GM18507 (cell line): ENCODE measurements at places on chromosomes 2 and 18.
A peak's percentile ranks its signal among the peaks of the same experiment; 100 is the strongest.

DNA sequence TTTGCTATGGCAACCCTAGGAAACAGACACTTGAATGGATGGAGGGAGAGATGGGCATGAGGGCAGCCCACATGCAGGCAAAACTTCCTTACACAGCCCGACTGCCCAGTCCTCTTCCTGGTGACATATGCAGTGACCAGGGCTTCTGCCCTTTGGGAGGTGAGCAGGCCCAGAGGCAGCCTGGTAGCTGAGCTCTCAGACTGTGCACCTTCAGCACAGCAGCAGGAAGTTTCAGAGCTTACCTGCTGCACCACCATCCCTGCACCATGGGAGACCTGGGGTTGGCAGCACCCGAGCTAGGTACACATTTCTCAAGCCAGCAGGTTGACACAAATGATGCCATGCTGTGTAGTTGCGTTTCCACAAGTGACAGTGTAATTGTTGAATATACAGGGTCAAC lies 97.6 kb upstream of the LMAN1 start:
- no peak for DNase-seq

DNA sequence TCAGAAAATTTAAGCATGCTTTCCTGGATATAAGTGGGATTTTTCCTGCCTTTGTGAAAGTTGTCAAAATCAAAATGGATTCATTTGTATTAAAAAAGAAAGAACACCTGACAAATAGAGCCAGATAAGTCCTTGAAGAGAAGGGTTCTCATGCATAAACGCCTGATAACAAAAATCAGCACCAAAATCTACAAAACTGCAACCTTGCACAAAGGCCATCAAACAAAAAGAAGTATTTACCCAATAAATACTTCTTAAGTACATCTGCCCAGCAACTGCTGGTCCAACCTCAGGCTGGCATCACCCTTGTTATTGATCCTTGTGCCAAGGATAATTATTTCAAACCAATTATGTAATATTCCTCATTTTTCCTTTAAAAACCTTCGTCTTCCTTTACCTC lies 315.9 kb downstream of the GPD2 start:
- DNase-seq = no peak

- DNase-seq = no peak
Measured at GRCh38 chr18:34933909-34934661, 107.1 kb upstream of the MAPRE2 start.

DNA sequence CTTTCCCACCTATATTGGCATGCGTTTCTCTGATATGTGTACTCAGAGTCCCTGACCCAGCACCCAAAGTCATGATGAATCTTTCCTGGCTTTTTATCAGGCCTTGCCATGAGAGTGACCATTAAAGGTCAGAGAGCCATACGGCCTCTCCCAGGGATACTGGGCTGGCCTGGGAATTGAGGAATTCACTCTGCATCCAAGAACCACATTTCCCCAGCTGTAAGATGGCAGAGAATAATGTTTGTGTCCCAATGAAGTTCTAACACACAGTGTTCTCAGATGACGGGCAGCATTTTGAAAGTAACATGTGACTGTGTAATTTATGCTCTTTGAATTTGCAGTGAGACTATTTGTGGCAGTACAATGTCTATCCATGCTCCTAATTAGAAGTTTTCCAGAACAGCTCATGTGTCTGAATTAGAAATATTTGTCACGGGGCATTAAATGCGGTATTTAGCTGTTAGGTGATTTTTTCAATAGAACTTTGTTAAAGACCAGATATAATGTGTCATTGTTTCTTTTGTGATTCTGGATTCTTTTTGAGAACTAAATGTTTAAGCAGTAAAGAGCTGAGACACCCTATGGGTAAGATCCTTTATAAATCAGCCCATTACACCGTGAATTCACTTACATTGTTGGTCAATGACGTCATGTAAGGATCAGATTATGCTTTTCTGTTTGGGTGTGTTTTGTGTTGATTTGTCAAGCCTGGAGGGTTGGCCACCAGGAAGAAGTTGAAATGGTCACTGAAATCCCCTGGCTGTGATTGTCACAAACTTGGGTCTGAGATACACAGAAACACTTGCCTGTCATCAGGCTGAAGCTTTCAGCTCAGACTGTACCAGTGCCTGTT lies 7.3 kb upstream of the SLC3A1 start:
- DNase-seq = no peak

- no peak for DNase-seq
Measured at GRCh38 chr18:49734836-49735235, 78.5 kb downstream of the ACAA2 start.

DNA sequence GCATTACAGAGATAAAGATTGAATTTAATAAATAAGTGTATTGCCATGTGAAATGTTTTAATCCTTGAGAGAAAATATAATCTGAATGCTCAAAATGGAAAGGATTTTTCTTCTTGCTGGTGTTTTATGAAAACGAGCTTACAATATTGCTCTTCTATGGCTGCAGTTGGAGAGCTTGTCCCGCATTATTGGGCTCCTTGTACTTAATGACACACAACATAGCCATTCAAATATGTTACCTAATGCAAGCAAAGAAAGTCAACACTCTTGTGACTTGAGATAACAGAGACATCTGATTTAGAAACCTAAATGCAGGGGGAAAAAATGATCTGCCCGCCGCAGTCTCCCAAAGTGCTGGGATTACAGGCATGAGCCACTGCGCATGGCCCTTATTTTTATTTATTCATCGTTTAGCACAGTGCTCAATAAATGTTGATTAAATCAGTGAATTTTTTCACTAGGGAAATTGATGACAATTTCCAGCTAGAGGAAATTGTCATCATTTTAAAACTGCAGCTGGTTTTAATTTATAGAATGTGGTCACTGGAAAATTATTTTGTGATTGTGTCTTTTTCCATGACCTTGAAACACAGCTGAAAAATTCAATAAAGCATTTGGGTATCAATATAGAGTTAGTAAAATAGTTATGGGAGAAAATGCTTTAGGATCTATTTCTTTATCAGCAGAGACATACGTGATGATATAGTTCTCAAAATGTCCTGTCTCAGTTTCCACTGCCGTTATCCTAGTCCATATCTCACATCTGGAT lies 2.4 kb upstream of the PRKD3 start:
- DNase-seq = no peak

DNA sequence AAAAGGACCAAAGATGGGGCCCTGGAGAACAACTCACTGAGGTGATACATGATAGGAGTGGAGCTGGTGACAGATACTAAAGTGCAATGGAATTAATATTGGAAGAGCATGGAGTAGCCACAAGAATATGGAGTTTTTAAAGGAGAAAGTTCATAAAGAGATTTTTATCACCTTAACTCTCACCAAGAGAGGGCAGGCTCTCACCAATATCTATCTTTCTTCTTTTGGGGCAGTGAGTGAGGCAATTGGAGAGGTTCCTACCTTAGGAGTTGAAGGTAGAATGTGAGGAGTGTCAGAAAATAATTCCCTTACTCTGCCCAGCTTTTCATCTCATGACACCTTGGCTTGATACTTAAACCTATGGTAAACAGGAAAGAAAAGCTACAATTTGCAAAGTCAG lies 233.7 kb upstream of the CWC22 start:
- no peak for DNase-seq

- no peak for DNase-seq
Measured at GRCh38 chr2:106059416-106060065, 134.6 kb downstream of the UXS1 start.

- DNase-seq = no peak
Measured at GRCh38 chr2:74368499-74368898, 11.6 kb downstream of the DCTN1 start.

- no peak for DNase-seq
Measured at GRCh38 chr2:46390036-46390435, 89.3 kb upstream of the TMEM247 start.

GRCh38 chr2:216666461-216667233 lies 28.7 kb downstream of the IGFBP5 start:
- peak; percentile 56 for DNase-seq

DNA sequence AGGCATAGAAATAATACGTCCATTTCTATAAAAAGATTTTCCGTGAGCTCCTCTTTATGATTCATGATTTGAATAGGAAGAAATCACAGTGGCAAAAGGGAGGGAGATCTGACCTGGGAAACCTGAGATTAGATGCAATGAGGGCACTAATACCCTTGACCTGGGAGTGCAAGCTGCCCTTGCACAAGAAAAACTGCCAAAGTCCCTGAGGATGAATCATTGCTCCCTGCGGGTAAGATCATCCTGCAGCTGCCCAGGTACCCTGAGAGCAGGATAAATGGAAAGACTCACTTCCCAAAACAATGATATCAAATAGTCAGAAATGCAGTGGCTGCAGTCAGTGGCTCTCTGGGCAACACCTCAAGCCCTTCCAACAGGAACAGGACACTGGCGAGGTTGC lies 11.6 kb downstream of the FHL2 start:
- DNase-seq = no peak

- no peak for DNase-seq
Measured at GRCh38 chr2:214695789-214696188, 113.7 kb downstream of the BARD1 start.

DNA sequence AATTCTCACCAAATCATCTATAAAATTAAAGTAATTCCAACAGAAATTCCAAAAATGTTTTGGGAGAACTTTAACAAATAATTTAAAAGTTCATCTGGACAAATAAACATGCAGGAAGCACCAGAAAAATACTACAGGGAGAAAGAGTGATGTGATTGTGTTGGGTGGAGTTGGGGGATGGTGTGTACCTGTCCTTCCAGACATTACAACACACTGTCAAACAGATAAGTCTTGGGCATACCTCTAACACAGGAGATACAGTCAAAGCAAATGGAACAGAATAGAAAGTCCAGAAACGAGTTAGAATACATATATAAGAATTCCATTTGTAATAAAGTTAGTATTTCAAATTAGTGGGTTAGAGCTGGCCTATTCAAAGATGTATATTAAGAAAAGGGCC lies 22.6 kb downstream of the METTL8 start:
- no peak for DNase-seq

GRCh38 chr18:54181856-54182602 lies 42.4 kb downstream of the MBD2 start:
- DNase-seq = no peak

- no peak for DNase-seq
Measured at GRCh38 chr2:118611691-118612090, 235.8 kb downstream of the EN1 start.

- DNase-seq = no peak
Measured at GRCh38 chr18:77160515-77160914, 27.9 kb upstream of the MBP start.

DNA sequence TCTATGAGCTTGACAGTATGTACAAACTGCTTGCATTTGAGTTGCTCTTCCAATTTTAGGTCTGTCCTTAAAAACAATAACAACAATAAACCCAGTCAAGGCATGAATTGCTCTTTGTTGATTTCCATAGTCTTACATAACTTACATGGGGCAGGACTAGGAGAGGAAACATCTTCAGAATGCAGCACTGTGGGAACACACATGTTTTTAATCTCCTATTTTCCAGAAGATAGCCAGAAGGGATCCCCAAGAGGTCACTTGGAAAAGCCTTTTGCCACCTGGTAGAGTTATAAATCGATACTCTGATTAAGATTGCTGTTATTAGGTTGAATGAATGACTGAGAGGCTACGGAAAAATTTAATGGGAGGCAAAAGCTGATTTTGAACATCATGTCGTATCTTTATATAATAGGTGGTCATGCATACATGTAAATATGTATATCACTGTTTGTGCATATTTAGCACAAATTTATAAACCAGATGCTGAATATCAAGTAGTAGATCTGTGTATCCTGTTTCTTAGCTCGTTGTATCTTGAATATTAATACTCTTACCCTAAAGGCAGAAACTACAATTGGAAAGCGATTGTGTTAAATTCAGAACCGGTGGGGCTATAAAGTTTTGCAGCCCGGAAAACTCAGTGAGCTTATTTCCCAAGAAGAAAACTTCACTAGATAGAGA lies 479.4 kb upstream of the TCF4 start:
- no peak for DNase-seq

- no peak for DNase-seq
Measured at GRCh38 chr2:201574766-201575165, 68.5 kb downstream of the TMEM237 start.

DNA sequence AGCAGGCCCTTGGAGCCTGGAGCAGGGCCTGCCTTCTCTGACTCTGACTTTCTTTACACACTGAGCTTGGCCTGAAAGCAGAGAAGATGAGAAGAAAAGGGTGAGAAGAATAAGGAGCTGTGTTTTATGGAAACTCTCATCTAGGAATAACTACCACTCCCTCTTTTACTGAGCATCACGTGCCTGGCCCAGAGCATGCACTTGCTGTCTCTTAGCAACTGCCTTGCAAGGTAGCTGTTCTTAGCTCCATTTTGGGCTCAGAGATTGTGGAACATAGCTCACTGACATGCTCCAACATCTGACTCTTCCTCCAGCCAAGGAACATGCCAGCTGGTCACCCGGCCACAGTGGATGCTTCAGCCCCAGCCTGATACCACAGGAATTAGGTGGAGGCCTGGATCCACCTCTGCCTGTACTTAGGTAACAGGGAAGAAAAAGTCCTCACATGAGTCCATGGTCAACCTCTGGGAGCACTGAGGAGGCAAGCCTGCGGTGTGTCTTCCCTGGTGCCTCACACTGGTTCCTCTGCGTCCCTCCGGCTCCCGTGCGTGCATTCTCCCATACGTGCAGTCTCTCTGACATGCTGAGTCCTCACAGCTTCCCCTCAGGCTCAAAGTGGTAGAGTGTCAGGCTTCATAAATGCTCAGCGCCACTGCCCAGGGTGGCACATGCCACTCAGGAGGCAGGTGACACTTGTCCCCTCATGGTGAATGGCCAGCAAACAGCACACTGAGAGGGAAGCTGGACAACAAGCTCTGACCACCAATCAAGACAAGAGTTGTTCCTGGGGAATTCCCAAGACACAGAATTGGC lies 35.7 kb downstream of the AMER3 start:
- DNase-seq = no peak

DNA sequence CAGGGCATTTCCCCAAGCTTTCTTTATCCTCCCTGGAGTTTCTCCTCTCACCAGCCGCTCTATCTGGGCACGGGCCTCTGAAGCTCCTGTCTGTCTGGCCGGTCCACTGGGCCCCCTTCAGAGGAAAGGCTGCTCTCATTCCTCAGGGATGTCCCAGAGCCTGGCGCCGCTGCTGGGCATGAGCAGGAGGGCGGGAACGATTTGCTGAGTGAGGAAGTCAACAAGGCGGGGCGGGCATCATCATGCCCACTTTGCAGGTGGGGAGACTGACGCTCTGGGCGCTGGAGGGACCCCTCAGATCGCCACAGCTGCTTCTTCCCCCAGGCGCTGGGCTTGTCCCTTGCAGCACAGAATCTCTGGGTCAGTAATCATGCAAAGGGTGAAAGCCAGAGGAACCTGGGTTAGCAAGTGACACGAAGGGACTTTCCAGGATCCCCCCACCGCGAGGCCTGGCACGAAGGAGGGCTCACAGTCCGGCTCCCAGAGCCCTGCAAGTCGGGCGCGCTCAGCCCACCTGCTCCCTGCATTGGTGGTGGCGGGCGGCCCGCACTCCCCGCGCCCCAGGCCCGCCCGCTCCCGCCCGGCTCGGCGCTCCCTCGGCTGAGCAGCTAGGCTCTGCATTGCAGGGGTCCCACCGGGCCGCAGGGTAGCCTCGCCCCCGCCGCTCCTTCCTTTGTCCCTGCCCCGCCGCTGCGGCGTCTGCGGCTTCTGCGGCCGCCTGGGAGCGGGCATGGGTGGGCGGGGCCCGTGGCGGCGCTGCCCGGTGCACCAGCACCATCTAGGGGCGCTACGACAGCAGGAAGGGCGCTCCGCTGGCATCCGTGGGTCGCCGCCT lies 157.8 kb downstream of the CYRIA start:
- peak; percentile 3 for DNase-seq
